ENCODE measurements at places on chromosomes 5 and 9.

- DNase-seq = peak; percentile 70
Observed at GRCh38 chr5:125199373-125199772, 452.9 kb upstream of the ZNF608 start.

DNA sequence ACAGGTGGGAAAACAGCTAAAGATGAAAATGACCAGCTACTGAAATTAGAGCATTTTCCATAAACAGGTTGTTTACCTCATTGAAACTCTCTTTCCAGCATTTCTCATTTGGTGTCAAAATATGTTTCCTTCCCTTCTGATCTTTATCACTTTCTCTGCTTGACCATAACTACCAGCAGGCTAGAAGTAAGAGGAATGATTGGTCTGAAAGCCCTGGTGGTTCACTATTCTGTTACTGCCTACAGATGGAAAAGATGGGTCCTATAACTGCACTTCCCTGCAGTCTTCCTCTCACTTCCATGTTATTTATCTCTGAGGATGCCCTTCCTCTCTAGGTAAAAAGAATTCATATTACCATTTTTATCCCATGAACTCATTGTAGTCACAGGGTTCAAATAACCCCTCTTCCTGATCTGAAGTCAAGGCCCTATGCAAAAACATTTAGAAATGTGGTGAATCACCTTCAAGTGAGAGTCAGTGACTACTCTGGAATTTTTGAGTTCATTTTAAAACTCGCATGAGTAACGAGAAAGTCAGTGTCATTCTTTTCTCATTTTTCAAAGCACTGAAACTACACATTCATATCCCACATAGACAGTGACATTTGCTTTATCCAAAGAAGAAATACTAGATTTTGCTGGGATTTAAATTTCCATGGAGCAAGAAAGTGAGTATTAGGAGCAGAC, 51.7 kb downstream of the ZNF474 start:
- no peak for DNase-seq

DNA sequence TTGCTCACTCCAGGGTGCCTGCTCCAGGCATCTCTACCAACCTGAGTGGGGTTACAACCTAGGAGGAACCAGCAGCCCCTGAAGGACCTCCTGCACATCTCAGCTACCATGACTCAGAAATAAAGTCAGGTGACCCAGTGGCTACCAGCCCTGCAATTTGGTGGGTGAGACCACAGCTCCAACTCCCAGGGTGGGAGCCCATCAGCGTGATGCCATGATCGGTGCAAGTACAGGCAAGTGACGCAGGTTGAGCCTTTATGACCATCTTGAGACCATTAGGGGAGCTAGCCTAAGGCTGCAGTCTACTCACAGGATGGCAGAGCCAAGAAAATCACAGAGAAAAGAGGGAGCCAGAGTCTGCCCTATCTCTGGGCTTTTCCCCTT, 8.6 kb downstream of the SEPTIN8 start:
- DNase-seq = no peak

- peak; percentile 46 for DNase-seq
Observed at GRCh38 chr9:8815931-8816330, 1016.4 kb upstream of the DMAC1 start.

DNA sequence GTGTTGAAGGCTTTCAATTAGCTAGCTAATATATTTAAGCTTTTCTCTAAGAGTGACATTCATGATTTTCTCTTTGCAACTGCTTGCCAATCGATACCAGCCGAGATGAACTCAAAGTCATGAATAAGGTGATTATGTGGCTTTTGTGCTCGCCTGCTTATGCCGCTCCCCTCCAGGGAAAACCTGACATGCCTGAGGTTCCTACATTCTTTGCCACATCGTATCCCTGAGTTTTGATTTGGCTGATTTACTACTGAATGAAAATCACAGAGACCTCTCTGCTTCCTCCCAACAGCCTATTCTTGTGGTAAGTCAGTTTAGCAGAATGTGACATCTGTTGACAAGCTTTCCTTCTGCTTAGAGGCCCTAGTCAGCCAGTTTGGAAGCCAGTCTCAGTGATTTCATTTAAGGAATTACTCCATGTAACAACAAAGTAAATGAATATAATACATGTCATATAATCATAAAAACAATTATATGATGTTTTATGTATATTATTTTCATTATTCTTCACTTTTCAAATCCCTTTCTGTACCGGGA, 513.4 kb downstream of the CSNK1G3 start:
- DNase-seq = no peak
